Stimulated activated CD4-positive, alpha-beta T cell treated with anti-CD3 and anti-CD28 coated beads, Interleukin-4, amount 100 ng/mL, for 48 hours (primary cell): ENCODE measurements at places on chromosomes 4 and X.

DNA sequence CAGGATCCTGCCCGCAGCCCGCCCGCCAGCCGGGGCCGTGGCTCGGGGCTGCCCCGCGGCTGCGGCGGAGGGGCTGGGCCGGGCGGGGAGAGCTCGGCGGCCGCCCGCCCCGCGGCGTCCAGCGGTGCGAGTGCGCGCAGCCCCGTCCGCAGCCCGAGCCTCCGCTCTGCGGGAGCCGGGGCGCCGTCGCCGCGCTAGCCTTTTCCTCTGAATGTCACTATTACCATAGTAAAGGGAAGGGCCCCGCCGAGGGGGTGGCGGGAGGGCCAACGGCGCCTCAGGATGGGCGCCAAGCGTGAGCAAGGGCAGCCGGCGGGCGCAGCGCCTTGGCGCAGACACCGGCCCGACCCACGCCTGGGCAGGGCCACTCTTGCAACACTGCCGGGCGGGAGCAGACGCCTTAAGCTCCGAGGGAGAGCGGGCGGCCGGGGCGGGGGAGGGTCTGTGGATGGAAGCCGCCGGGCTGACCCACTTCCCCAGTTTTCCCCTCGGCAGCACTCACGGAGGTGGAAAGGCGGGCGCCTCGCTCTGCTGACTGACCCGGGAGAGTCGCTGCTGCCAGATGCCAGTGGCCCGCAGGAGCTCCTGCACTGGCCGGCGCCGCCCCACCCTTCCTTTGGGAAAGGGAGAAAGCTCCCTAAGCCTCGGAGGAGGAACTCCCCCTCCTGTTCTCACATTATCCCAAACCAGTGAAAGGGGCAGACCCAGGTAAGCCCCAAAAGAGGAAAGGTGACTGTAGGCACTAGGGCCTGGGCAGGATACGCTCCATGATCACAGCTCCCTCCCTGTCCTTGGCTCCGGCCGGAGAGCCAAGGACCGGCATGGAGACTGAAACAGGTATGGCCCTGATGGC is 329.4 kb downstream of the HNRNPD start:
- no peak for DNase-seq

- DNase-seq, result no peak
These were observed 57.5 kb downstream of the PCDH18 start for GRCh38 chr4:137474711-137475301.

- DNase-seq, result no peak
These were observed 459.8 kb upstream of the FGF16 start for GRCh38 chrX:76987381-76987780.

DNA sequence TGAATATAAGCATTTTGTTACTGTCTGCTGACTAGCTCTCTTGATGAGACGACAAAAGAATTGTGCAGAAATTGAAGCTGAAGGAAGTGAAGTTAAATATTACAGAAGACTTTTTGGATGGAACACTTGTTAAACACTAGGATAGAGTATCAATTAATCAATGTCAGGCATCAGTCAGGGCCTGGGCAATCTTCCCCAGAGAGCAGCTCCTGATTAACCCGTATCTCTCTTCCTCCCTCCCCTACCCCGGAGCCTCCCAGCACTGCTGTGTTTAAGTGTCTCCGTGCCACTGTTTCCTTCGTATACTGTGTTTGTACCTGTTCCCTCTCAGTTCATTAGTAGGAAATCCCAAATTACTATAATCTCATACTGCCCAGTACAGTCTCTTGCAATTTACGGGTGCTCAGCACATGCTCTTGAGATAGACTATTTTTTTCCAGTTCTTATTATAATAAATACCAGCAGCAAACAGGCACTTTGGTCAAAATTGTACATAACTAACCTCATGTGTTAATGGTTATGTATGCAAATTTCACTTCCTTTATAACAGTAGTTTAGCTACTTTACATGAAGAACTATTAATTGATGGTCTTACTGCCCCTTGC is 765.7 kb upstream of the FTHL17 start:
- DNase-seq, result no peak
